ENCODE measurements at places on chromosomes 1 and 21.

DNA sequence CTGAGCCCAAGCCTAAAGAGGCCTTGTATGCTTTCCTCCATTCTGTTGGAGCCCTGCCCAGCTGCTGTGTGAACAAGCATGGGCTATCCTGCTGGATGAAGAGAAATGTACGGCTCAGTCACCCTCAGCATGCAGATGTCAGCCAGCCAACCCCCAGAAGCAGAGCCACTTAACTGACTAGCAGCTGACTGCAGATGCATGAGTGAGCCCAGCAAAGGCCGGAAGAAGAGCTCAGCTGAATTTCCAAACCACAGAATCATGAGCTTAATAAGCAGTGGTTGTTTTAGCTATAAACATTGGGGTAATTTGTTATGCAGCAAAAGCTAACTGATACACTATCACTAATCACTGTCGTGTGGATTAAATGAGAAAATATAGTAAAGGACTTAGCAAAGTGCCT lies 39.0 kb downstream of the FOXO6 start:
- no peak for DNase-seq

- DNase-seq: no peak
These were observed 835 bp downstream of the C1orf52 start for GRCh38 chr1:85258536-85259117.

GRCh38 chr1:24558902-24559791 lies 3.3 kb downstream of the NCMAP start:
- no peak for DNase-seq

GRCh38 chr1:180926164-180926981 lies 13.7 kb downstream of the KIAA1614 start:
- peak; percentile 90 for DNase-seq

DNA sequence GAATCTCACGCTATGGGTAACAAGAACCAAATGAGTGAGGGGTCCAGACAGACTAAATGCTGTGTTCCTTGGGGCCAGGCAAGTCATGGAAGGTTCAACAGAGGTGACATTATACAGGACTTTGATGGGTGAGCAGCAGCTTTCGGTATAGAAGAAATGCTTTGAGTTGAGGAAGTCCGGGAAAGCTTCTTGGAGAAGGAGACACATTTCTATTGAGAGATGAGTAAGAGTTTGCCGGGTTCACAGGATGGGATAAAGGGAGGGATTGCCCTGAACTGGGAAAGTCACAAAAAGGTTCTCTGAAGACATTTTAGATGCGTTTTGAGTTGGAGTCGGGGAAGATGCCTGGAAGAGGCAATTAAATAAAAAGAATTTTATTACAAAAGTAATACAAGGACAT lies 580 bp upstream of the AZIN2 start:
- DNase-seq: no peak

GRCh38 chr1:66335125-66335524 lies 198.8 kb upstream of the SGIP1 start:
- DNase-seq: no peak

- DNase-seq: no peak
These were observed 176.8 kb upstream of the SYT6 start for GRCh38 chr1:114330451-114330983.

- no peak for DNase-seq
These were observed 12.6 kb upstream of the JUN start for GRCh38 chr1:58796416-58796815.

- DNase-seq: no peak
These were observed 9.7 kb upstream of the STX12 start for GRCh38 chr1:27763358-27763757.

- DNase-seq: no peak
These were observed 296.8 kb downstream of the TM2D1 start for GRCh38 chr1:61428146-61428545.

- no peak for DNase-seq
These were observed 6.3 kb downstream of the PHC2 start for GRCh38 chr1:33424610-33425009.

- no peak for DNase-seq
These were observed 27.0 kb upstream of the IL12RB2 start for GRCh38 chr1:67280696-67281095.

- no peak for DNase-seq
These were observed 36.0 kb downstream of the FABP3 start for GRCh38 chr1:31336687-31337467.

GRCh38 chr1:186531561-186532165 lies 70.7 kb upstream of the PDC start:
- no peak for DNase-seq

DNA sequence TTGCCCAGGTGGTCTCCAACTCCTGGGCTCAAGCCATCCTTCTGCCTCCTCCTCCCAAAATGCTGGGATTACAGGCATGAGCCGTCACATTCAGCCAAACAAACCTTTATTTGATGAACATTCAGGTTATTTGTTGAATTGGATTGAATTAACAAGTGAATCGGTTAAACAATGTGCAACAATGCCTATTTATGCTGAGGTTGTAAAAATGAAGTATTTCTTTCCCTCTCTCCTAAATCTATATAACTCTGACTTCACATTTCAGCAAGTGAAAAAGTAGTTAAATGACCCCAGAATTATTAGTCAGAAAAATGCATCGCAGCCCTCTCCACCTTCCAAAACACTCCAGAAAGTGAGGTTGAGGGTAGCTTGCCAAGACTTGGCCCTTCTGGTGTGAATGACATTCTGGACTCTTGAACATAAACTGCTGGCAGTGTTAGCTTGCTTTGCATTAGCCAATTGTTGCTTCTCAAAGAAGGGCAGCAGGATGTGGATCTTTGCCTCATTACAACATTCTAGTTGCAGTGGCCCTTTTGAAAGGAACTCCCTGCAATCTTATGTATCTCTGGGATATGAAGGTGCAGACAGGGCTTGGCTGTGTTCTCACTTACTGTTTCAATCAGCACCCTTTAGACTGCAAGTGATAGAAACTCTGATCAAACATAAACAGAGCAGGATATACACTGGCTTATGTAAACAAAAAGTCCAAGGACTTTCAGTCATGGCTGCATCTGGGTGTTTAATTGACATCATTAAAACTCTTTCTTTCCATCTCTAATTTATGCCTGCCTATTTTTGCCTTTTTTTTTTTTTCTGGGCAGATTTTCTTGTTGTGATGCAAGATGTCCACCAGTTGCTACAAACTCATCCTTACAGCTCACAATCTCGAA lies 22.4 kb downstream of the EDN2 start:
- no peak for DNase-seq

- peak; percentile 59 for DNase-seq
These were observed 118.5 kb upstream of the NGF start for GRCh38 chr1:115456441-115456961.

- no peak for DNase-seq
These were observed 29.4 kb downstream of the COA7 start for GRCh38 chr1:52668711-52669110.

DNA sequence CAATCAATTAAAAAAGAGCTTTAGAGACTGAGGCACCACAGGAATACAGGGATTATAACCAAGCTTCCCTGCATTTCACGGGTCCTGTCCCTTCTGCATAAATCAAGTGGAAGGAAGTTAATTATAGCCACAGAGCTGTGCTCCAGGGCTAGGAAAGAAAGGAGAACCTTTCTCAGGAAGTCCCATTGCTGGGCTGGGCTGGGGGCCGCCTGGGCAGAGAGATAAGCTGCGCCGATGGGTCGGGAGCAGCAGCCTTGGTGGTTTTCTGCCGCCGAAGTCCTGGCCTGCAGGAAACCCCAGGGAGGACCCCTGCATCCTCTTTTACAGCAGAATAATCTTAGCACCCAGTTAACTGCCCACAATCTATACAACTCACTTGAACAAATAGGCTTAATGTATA lies 12.6 kb upstream of the CD34 start:
- no peak for DNase-seq

GRCh38 chr1:7505771-7506453 lies 265.2 kb upstream of the VAMP3 start:
- no peak for DNase-seq

DNA sequence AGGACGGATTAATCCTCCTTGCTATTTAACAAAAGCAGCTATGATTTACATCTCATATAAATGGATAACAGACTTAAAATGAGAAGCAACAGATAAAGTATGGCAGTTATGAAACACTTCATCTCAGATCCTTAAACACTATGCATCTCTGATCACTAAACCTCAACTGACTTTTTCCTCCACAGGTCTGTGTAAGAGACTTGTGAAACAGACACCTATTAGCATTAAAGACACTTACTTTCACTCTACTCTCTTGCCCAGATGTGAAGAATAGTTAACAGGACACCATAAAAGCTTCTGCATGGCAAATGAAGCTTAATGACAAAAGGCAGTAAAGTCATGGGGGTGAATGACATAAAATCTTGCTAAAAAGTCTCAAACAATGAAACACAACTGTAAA lies 6.2 kb downstream of the LIN9 start:
- no peak for DNase-seq

DNA sequence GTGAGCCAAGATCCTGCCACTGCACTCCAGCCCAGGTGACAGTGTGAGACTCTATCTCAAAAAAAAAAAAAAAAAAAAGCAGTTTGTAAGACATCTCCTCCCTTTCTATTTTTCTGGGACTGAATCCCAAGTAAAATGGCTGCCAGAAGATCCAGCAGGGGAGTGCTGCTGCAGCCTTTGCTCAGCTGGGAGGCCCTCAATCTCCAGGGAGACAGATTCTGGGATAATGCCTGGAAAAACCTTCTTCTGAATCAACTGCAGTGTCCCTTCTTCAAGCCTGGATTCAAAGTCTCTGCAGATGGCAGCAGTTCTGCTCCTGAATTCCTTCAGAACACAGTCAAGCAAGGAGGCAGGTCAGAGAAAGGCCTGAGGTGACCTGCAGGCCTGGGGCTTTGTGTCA lies 191.0 kb upstream of the NRIP1 start:
- DNase-seq: no peak

DNA sequence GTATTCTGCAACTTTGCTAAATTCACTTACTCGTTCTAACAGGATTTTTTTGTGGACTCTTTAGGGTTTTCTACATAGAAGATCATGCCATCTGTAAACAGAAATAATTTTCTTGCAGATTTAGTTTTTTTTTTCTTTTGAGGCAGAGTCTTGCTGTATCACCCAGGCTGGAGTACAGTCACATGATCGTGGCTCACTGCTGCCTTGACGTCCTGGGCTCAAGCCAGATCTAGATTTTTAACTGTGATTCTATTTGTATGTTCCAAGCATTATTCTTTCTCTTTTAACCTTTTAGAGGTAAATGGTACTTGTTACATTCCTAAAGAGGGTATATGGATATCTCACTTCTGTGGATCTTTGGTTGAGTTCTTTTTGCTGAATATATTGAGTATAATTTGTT lies 18.6 kb downstream of the FABP3 start:
- DNase-seq: no peak

DNA sequence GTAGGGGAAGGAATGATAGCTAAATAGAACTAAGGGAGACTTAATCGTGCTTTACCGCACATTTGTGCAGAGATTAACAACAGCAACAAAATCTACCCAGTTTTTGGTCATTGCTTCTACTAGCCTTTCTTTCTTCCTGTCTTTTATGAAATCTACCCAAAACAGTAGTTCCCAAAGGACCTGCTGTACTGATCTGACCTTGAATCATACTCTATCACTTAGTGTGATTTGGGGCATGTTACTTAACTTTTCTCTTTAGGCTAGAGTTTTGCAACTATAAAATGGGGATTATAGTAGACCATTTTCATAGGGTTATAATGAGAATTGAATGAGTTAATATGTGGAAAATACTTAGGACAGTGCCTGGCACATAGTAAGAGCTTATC lies 30.5 kb upstream of the MACF1 start:
- DNase-seq: no peak

DNA sequence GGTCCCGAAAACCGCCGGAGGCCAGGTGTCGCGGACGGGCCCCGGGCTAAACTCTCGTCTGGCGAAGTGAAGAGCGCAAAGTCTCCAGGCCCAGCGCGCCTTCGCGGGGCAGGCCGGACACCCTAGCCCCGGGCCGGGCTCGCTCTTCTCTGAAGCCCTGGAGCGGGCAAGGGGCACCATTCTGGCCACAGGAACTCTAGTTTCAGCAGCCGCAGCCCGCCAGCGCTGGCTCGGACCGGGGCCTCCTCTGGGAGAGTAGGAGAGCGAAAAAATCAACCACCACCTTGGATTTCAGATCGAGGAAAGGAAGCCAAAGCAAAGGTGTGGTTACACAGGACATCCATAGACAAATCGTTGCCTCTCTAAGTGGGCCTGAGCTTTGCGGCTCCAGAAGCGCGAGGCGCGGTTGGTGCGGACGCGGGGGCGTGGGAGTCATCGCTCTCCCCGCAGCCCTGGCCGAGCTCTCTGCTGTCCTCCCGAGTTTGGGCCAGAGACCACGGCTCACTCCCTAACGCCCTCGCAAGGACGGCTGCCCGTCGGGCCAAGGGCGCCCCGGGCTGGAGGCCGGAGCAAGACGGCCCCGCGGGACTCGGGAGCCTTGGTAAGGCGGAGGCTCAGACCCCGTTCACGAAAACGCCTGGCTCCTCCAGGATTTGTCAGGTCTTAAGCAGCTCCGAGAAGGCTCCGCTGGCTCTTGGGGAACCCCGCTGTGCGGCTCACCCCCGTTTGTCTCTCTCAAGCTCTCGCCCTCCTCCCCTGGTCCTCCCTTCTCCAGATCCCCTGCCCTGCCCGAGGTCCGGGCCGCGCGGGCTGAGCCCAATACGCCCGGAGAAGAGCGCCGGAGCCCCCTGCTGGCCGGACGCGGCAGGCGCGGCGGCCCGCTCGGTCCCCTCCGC lies 132.9 kb upstream of the DPYD start:
- peak; percentile 84 for DNase-seq

- DNase-seq: no peak
These were observed 276.2 kb downstream of the NEGR1 start for GRCh38 chr1:72006092-72006491.

DNA sequence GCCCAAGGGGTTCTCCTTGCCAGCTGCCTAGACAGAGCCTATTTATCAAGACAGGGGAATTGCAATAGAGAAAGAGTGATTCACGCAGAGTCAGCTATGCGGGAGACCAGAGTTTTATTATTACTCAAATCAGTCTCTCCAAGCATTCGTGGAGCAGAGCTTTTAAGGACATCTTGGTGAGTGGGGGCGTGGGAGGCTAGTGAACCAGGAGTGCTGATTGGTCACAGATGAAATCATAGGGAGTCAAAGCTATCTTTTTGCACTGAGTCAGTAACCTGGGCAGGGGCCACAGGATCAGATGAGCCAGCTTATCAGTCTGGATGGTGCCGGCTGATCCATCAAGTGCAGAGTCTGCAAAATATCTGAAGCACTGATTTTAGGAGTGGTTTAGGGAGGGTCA lies 64.8 kb upstream of the MRPS6 start:
- no peak for DNase-seq

GRCh38 chr1:232477728-232478127 lies 152.2 kb downstream of the SIPA1L2 start:
- DNase-seq: no peak

- no peak for DNase-seq
These were observed 11.1 kb downstream of the RRP15 start for GRCh38 chr1:218296162-218296561.

DNA sequence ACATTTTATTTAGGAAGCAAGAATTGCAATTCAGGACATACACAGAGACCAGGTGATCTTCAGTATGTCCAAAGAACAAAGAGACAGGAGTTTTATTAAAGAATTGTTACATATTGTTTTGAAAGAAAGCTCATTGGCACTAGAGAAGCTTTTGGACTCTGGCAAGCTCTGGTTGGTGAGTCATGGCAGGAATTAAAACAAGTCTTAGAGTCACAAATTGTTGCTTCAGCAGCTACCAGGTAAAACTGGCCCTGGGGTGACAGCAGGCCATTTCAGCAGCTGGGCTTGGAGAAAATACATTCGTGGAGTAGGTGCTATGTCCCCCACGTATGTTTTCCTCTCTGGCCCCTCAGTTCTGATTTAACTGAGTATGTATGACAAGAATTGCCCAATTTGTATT lies 58.8 kb downstream of the MAP3K21 start:
- no peak for DNase-seq

Measured in right forelimb (tissue), 1 donor.